Thyroid gland (tissue), 4 donors: ENCODE measurements at places on chromosomes 2 and 18.

DNA sequence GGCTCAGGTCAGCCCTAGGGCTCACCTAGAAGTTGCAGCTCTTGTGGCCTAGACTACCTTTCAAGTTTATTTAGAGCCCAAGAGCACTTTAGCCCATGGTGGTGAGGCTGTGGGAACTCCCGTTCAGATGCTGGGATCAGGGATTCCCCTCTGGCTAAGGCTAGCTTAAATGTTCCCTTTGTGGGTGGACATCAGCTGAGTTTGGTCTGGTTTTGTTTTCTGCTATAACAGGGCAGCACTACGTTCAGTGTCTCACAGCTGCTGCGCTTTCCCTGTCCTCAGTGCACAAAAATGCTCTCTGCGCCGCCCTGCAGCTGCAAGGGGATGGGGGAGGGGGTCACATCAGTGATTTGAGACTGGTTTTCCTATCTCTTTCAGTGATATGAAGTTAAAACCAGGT lies 170.5 kb upstream of the KCNJ3 start:
- DNase-seq = no peak

DNA sequence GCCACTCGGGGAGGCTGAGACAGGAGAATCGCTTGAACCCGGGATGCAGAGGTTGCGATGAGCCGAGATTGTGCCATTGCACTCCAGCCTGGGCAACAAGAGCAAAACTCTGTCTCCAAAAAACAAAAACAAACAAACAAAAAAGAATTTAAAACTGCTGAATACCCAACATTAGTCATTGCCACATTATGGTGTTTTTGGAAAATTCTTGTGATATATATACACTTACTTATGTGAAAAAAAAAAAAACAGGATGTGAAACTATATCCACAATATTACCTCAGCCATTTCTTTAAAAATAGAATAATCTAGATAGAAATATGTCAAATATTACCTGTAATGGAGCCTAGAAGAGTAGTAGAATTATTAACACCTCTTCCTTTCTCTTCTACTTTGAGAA lies 288.3 kb upstream of the FN1 start:
- DNase-seq = no peak

- DNase-seq = no peak
Measured at GRCh38 chr2:241417626-241418025, 61.5 kb downstream of the FARP2 start.

- no peak for DNase-seq
Measured at GRCh38 chr2:71922091-71922490, 225.6 kb downstream of the CYP26B1 start.

DNA sequence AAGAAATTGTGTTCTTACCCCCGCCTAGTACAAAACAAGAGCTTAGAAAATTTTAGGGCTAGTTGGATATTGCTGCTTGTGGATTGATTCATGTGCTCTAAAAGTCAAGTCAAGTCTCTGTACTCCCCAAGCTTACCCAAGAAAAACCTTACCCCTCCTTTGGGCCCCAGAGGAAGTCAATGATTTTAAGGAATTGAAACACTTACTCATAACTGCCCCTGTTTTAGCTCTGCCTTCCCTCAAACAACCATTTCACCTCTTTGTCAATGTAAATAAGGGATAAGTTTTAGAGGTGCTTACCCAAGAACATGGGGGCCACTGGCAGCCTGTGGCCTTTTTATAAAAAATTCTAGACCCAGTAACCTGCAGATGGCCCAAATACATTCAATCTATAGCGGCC lies 136.6 kb upstream of the RMP24 start:
- DNase-seq = no peak

- DNase-seq = no peak
Measured at GRCh38 chr18:69408522-69408921, 7.8 kb downstream of the DOK6 start.

DNA sequence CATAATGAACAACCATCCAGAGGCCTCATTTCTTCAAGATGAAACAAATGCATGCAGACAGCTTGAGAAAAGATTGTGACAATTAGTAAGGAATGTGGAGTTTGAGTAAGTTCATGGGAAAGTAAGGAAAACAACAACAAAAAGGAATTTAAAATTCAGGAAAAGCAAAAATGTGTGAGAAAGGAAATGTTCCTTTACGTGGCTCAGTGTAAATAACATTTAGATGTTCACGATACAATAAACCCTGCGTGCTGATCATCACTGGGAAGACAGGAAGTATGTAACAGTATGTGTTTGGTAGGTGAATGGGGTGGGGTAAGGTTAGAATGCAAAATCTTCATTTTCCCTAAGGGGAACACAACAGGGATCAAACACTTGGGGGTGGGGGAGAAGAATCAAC lies 72.7 kb downstream of the TRIP12 start:
- DNase-seq = no peak

DNA sequence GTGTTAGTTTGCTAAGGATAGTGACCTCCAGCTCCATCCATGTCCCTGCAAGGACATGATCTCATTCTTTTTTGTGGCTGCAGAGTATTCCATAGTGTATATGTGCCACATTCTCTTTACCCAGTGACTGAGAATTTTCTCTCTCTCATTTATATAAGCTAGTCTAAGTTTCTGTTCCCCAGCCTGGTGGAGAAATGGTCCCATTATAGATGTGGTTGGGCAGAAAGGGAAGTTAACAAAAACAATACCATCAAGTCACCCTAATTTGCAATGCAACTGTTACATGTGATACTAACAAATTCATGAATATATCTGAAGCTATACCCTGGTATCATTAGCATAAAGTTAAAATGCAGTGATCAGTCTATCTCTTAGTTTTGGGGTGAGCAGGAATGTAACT lies 54.0 kb downstream of the DNER start:
- no peak for DNase-seq

- no peak for DNase-seq
Measured at GRCh38 chr2:59502981-59503380, 1050.5 kb downstream of the BCL11A start.

DNA sequence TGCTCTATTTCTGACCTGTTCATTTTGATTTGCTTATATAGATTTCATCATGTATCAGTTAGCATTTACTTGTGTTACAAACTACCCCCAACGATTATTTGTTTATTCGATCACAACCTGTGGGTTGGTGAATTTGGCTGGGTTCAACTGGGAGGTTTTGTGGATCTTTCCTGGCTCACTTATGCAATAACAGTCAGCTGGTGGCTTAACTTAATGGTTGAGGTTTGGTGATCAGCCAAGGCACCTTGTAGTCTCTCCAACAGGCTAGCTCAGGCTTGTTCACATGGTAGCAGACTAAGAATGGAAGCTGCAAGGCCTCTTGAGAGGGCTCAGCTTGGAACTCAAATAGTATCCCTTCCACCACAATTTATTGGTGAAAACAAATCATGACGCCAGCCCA lies 5.4 kb upstream of the PUM2 start:
- no peak for DNase-seq

DNA sequence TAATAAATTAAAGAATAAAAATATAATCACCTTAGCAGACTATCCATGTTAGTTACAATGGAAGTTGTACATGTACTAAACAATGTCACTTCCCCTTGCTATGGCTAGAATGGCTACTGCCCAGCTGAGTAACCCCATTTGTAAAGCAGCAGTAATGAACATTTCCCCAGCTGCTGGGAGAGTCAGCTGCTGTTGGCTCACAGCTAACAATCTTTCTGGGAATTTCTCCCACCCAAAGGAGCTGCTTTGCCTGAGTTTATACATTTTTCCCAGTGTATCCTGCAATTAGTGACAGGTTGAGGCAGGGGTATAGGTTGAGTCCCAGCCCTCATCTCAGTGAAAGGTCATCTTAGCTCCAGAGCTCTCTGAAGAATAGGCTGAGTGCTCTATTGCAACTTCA lies 665.6 kb upstream of the KLHL29 start:
- DNase-seq = no peak

- DNase-seq = no peak
Measured at GRCh38 chr18:48049757-48050156, 119.3 kb upstream of the SMAD2 start.

DNA sequence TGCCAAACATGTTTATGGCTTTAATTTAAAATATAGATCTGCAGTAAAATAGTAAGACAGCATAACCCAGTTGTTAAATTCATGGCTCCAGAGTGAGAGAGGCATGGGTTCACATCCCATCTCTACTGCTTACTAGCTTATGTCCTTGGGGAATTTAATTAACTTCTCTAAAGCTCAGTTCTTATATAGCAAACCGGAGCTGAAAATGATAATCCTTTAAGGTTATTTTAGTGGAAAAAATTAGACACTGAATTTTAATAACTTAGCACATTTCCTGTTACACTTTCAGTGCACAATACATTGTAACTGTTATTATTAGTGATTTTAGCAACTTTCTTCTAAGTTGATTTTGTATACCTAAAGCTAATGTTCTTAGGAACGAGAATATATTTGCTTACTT lies 14.8 kb downstream of the SCN9A start:
- no peak for DNase-seq

DNA sequence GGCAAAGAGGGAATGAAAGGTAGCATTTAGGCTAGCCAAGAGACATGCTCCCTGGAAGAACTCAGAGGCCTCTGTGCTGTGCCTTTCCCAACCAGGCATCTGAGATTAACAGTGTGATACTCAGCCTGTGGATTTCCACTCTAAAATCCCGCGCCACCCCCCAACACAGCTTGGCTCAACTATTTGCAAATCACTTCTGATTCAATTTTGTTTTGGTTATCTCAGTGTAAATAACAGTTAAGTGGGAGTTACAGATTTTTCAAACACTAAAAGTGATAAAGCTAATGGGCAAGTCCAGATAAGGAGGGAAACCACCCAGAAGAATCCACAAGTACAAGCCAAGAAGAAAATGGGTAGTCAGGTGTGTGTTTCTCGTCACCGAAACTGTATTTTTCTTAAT lies 1.4 kb upstream of the NRP2 start:
- DNase-seq = no peak
